H9 (cell line): ENCODE measurements at places on chromosomes 11 and 22. TPM values are rescaled to one million over a fixed set of nuclear protein-coding genes. Genes with fewer than 3 reads are reported as not detected.

The PGA5 gene
- 0.33 TPM in 1 of 2 replicates, not detected in the other for total RNA-seq

GRCh38 chr11:74256378-74257133 lies 54.9 kb downstream of the P4HA3 start:
- no peak for DNase-seq

GRCh38 chr11:85626496-85626895 lies 648 bp downstream of the DLG2 start:
- DNase-seq: no peak

The MYO18B gene
- total RNA-seq: 0.26 and 0.46 TPM in 2 replicates

The HTR3A gene
- 3.5 and 4.1 TPM in 2 replicates for total RNA-seq

DNA sequence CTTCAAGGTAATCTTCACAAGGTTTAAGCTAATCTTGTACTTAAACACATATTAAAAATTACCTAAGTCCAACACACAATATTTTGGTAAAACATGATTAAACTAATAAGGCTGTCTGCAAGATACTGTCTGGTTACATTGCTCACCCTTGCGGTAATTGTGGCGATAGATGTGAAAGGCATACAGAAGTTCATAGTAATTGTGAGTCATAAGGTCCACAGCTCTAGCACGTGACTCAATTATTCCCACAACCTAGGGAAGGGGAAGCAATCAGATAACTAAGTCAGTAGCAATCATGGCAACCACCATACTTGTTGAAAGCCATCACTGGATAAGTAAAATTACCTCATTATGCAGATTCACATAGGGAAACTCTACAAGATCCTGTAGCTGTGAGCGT lies 30.5 kb upstream of the FNBP4 start:
- no peak for DNase-seq

DNA sequence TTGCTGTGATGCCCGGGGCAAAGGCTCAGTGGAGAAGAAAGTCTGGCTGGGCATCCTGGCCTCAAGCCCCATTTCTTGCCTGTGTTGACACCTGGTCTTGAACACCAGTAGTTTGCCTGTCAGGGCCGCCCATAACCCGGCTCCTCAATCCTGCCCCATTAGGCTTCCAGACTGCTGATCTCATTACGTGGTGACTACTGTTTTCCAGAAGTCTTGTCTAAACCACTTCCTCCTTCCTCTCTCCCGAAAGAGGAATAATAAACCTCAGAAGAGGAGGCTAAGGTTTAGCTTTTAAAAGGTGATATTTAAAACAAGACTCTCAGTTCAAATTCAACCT lies 97.7 kb downstream of the CD44 start:
- DNase-seq: no peak

GRCh38 chr11:31231601-31232000 lies 137.9 kb downstream of the DCDC1 start:
- DNase-seq: no peak

The SLN gene
- total RNA-seq: not detected in 2 replicates

DNA sequence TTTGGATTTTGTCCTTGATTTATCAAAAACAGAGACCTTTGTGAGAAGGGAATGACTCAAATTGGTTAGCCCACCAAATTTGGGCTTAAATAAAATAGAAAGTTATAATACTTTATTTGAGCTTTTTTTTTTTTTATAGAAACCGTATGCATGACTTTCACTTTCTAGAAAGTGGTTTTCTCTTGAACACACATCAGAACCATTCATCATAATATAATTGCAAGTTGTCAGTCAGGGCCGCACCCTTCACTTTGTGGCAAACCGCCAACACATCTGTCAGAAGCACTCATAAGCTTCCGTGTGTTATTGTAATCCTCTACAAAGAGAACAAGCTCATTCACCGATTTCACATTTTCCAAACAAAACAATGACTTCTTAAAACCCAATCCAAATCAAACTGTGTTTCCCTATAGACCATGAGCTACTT lies 76.1 kb downstream of the SOX6 start:
- no peak for DNase-seq

- no peak for DNase-seq
Measured at GRCh38 chr11:35563484-35564244, 38.2 kb upstream of the PAMR1 start.

DNA sequence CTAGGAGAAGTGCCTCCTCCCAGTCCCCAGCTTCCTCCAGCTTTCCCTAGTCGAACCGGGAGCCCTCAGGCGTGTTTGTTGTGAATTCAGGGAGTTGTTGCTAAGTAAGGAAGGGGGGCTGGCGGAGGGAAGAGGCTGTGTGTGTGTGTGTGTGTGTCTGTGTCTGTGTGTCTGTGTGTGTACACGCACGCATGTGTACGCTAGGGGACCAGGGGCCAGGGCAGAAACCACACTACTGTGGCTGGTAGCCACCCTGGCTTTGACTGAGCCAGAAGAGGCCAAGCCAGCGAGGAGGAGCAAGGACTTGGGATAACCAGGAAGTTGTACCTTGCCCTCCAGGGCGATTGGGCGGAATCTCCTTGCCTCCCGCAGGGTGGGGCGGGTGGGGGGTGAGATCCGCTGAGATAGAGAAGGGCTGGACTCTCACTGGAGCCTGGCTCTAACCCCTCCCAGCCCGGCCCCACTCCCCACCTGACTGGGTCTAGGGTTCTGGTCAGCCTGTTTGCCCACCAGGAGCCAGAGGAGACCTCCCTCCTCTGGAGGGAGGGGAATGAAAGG lies 7.5 kb downstream of the BCL9L start:
- peak; percentile 84 for DNase-seq

The RIMBP3B gene
- 0.39 and 0.77 TPM in 2 replicates for total RNA-seq

The MOGAT2 gene
- not detected in 2 replicates for total RNA-seq

- DNase-seq: no peak
Measured at GRCh38 chr11:810040-810567, 337 bp downstream of the RPLP2 start.

The MUC15 gene
- total RNA-seq: not detected in 2 replicates

The CCDC87 gene
- total RNA-seq: 0.88 and 1.1 TPM in 2 replicates

The MPPED2 gene
- total RNA-seq: 2.6 and 4.7 TPM in 2 replicates

DNA sequence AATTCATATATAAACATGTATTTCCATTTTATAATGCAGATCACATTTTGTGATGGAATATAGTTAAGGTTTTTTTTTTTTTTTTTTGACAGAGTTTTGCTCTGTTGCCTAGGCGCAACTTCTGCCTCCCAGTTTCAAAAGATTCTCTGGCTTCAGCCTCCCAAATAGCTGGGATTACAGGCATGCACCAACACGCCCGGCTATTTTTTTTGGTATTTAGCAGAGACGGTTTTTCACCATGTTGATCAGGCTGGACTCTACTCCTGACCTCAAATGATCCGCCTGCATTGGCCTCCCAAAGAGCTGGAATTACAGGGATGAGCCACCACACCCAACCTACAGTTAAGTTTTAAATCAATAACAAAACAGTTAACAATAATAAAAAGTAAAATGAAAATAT lies 18.8 kb downstream of the XKR3 start:
- peak; percentile 35 for DNase-seq

- no peak for DNase-seq
Measured at GRCh38 chr11:67372321-67372992, 941 bp downstream of the CLCF1 start.
